T-cell (primary cell): ENCODE measurements at places on chromosomes 2 and 18.

- DNase-seq, result no peak
These were observed 876 bp downstream of the CNTNAP5 start for GRCh38 chr2:124025891-124026434.

- DNase-seq, result no peak
These were observed 1084.7 kb upstream of the NXPH2 start for GRCh38 chr2:139864821-139865302.

DNA sequence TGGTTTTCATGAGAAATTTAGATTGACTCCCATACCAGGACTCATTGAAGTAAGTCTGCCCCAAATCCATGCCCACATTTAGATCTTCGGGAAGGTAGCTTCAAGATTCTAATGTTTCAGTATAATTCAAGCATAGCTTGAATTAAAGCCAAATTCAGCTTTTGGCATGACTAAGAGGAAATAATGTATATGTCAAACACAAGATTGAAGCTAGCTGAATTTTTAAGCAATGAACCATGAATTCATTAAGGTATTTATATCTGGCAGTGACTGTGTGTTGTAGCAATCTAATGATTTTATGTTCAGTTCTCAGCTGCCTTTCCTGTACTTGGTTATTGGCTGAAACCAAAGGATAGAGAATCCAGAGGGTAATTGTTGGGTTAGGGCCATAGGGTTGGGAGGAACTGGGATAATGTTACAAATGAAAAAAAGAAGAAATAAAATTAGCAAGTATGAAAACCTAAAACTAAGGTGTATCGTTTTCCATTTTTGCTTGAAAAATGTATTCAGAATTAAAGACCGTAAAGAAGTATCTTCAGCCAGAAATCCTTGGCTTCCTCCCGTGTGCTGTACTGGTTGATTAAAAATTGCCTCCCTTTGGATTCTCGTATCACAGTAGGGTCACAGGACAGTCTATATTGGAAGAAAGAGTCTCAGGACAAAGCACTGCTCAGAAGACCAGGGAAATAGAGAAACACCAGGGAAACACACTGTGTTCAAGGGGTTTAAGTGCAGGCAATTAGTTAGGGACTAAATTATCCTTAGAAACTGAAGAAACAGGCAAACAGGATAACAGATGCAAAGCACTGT is 119.0 kb upstream of the FN1 start:
- no peak for DNase-seq

DNA sequence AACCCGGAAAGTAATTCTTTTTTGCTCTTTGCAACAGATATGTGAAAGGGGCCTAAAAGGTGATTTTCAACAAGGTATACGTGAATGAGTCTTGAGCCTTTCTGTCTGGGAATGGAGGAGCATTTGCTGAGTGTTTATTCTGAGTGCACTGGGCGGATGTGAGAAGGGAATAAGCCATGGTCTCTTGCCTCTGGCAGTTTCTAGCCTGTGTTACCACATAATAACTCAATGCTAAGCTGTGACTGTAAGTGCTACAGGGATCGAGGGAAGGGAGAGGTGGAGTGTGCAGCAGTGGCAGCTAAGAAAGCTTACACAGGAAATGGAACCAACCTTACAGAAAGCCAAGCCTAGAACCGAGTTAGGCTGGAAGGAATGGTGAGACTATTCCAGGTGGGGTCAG is 444.3 kb downstream of the SLC4A3 start:
- DNase-seq, result no peak

DNA sequence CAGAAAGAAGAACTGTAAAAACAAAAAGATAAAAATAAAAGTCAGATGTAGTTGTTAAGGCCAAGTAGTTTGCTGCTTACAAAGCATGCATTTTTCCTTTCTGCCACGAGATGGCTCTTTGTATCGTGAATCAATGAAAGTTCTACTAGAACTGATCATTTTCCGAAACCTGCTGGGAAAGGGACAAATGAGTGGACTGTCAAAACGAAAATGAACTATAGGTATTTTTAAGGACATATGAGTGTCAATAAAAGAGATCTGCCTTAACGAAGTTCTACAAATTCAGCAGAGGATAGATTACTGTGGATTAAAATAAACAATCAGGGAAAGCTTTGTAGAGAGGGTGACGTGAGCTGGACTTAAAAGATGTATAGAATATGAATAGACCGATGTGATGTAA is 15.0 kb upstream of the ELOA2 start:
- DNase-seq, result no peak

- no peak for DNase-seq
These were observed 3.3 kb downstream of the CTDSP1 start for GRCh38 chr2:218402911-218403411.

GRCh38 chr18:67916097-67916496 is 399.6 kb upstream of the DSEL start:
- no peak for DNase-seq

DNA sequence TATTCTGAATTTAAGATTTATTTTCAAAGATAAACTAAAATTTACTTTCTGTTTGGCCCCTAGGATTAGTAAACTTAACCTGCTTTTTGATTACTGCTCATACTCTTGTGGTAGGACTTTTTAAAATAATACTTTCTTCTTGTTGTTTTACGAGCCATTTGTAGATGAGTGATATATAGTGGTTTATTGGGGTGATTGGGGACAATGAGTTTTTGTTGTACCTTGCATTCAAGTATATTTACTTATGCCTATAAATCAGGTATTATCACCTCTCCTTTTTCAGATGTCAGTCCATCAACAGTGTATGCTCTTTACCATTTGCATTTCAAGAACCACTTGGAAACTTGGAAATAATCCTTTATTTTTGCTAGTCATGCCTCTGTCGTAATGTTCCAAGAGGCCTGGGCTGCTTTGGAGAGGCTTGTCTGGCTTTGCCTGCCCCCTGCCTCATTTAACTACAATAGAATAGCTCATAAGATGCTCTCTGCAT is 131.3 kb downstream of the COMMD1 start:
- DNase-seq, result no peak

DNA sequence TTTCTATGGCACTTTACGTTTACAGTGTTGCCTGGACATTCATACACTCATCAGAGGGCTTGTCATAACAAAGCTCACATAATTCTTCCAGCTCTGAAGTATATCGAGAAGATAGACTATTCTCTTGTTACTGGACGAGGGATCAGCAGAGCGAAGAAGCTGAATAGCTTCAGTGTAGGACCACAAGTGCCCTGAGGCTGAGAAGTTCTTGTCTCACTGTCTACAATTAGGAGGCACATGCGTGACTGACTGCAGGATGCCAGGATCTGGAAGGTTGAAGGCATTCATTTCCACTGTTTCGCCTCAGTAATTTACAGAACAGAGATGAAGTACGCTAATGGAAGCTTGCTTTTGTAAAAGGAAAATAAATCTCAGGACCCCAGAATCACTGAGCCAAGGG is 9.6 kb downstream of the SH3YL1 start:
- no peak for DNase-seq

DNA sequence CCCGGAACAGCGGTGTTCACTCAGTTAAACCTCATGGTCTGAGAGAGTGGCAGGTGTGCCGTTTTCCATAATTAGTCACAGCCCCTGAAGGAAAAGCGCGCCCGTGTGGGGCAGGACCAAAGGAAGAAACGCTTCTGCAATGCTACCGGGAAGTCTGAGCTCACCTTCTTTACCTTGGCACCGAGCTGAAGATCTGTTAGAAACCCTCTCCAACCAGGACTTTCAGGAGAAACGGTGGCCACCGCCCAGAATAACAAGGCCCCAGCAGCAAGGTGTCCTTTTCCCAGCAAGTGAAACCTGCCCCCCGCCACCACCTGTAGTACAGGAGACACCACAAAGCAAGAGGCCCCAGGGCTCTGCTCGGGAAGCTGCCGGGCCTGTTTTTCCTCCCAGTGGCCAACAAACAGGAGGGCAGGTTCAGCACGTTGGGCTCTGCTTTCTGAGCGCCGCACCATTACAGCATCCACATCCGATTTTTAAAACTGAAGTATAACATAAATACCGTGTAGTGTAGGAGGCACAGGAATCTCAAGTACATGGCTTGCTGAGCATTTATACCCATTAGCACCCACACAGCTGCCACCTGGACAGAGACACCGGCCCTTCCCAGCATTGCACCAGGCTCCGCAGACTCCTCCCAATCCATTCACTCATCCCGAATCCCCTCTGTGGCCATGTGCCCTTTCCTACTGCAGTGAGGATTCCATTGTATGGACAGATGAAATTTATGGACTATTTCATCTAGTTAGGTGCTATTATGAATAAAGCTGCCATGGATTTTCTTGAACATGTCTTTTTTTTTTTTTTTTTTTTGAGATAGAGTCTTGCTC is 121.8 kb upstream of the RIOK3 start:
- DNase-seq, result no peak

- DNase-seq, result no peak
These were observed 56.8 kb downstream of the POLR1A start for GRCh38 chr2:86048888-86049287.

- no peak for DNase-seq
These were observed 102.5 kb upstream of the NOSTRIN start for GRCh38 chr2:168699844-168700417.

DNA sequence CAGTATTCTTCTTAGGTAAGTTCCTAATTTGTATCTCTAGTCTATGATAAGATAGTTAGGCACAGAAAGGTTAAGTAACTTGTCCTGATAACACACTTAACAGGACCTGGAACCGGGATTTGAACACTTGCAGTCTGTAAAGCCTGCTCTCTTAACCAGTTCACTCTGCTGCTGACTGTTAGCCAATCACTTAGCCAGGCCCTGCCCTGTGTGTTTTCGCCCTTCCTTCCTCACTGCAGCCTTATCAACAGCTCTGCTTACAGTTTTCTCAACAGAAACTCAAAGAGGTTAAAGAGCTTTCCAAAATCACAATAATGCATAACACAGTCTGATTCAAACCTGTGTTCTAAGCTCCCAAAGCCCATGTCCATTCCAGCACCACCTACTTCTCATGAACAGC is 151.7 kb downstream of the TRABD2A start:
- no peak for DNase-seq

DNA sequence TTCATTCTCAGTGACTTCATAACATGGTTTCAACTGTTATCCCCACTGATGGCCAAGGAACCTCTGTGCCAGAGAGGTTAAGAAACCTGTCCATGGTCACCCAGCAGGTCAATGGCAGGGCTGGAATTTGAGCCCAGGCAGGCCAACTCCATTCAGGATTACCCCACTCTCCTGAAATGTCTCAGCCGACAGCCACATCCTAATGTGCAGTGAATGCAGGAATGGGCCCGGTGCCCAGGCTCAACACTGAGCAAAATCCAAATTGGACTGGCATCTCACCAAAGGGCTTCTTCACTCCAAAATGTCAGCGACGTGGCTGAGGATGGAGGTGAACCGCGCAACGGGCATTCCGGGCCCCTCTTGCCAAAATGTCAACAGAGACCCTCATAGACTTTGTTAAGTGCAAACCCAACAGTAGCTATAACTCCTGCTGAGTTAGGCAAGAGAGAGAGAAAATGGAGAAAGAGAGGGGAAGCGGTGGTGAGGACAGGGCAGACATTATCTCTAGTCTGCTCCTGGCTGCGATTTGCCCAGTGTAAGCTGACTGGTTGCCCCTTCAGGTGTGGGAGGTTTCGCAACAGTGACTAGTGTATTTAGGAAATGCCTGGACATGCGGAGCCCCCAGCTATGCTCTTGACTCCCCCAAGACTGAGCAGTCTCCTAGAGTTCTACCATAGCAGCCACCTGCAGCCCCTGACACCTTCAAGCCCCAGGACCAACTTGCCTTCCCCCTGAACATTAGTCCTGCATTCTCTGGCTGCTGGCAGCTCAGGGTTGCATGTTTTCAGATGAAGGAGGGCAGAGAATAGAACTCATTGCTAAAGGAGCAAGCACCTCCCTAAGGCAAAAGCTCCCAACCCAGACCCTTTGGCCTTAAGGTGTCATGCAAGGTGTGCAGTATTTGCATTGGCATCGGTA is 167.7 kb downstream of the ANAPC1 start:
- no peak for DNase-seq

GRCh38 chr18:57243624-57244179 is 96.8 kb downstream of the BOD1L2 start:
- no peak for DNase-seq

GRCh38 chr2:69166812-69167468 is 154.0 kb downstream of the ANTXR1 start:
- DNase-seq, result no peak

GRCh38 chr18:59986139-59986538 is 86.3 kb downstream of the PMAIP1 start:
- DNase-seq, result no peak

GRCh38 chr18:70454704-70455322 is 166.0 kb downstream of the SOCS6 start:
- DNase-seq, result no peak

DNA sequence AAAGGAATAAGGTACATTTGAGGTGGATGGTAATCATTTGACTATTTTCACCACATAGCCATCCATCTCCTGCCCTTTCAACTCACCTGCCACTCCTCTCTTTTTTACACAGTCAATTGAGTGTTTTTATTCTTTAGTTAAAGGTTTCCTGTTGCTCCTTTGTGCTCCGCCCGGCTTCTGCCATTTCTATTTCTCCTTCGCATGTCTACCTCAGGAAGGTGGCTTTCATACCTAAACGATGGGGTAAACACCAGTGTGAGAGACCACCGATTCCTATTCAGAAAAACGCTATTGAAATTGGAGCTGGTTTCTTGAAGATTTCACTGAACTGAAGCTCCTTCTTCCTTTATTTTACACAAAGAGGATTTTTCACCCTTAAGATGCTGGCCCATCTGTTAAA is 1628.0 kb upstream of the PIK3C3 start:
- DNase-seq, result no peak

- DNase-seq, result no peak
These were observed 88.0 kb upstream of the RTN4 start for GRCh38 chr2:55138014-55138881.

- DNase-seq, result no peak
These were observed 494.9 kb upstream of the LRATD1 start for GRCh38 chr2:14137643-14138042.

DNA sequence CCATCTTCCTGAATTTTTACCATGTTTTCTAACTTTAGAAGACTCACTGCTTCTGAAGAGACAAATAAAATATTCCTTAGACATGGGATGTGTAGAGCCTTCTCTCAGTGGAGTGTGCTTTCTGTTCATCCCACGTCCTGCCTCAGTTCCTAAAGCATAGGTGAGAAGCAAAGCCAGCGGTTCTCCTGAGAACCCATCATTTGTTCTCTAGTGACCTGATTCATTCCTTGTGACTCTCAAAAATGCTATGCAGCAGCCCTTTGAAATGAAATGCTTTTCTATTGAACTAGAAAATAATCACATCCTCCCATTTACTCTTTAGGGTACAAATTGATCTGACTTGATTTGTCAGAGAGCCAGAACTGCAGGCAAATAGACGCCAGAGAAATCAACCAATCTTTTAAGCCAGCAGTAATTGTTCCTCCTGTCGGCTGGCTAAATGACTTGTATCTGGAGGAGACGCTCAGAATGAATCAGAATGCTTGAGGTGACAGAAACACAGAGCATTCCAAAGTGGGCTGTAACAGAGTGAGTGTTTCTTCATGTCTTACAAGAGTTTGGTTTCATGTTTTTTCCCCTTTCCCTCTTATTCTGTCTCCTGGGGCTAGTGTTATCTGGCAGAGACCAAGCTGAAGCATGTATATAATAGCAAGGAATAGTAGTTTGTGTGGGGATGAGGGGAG is 81.3 kb upstream of the TMEM178A start:
- no peak for DNase-seq

- DNase-seq, result no peak
These were observed 215.1 kb downstream of the DYSF start for GRCh38 chr2:71668326-71669057.
